Astrocyte of the cerebellum (primary cell): ENCODE measurements at places on chromosomes 4 and X.

GRCh38 chrX:140822184-140822583 is 112.6 kb downstream of the LINC00632 start:
- DNase-seq, result no peak

DNA sequence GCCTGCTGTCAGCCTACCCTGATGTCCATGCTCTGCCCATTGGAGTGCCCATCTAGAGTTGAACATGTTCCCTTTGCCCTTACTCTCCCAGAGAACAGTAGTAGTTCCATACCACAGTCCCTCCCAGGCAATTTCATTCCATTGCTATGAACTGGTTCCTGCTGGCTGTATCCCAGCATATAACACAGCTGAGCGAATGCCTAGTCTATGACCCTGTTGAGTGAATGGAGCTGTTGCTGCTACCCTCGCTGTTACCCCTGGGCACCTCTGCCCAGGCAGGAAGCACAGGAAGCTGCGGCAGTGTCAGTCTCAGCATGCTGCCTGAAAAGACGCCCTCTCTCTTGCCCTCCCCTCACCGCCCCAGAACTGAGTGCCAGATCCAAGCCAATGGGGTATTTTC is 73.3 kb downstream of the SOX3 start:
- peak; percentile 26 for DNase-seq

- DNase-seq, result no peak
These were observed 465 bp downstream of the BMPR1B start for GRCh38 chr4:94758141-94758699.

- no peak for DNase-seq
These were observed 35.0 kb downstream of the CCDC158 start for GRCh38 chr4:76385974-76386373.

DNA sequence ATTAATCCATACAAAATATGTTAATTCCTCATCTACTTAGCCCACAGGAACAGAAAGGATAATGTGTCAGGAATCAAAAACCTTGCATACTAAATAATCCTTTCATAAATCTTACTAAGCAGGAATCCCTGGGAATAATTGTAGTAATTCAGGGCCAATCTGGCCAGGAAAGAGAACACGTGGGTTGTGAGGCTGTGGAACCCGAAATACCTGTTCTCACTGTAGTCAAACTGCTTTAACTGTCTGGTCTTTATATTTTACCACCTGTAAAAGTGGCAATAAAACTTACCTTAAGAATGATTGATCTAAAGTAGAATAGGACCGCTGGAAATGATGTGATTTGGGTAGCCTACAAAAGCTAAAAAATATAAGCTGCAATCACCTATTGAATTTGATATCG is 1620.9 kb downstream of the STIM2 start:
- no peak for DNase-seq

DNA sequence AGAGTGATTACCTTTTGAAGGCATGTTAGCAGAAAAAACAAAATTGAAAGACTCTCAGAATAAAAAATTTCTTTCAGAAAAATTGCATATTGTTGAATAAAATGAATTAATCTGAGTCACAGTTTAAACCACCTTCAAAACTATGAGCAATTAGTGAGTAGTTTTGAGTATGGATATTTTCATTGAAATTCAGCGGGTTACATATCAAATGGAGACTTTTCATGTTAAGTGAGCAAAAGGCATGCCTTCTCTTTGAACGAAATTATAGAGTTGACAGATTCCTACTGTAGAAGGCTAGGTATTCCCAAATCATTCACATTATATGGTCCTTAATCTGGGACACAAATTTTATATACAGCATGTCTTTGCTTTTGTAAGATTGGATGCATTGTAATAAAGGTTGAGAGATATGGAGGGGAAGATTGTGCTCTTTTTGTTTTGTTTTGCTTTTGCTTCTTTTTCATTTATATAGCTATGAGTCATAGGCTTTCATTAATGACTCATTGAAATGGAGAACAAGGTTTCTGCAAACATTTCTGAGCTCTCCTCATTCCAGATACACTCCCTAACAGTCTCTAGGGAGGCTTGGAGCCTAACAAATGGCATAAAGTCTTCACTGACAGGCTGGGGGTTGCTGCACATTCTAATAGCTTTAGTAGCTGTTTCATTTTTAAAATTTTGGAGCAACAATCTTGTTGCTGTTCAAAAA is 21.6 kb downstream of the PCDH18 start:
- DNase-seq, result peak; percentile 72

DNA sequence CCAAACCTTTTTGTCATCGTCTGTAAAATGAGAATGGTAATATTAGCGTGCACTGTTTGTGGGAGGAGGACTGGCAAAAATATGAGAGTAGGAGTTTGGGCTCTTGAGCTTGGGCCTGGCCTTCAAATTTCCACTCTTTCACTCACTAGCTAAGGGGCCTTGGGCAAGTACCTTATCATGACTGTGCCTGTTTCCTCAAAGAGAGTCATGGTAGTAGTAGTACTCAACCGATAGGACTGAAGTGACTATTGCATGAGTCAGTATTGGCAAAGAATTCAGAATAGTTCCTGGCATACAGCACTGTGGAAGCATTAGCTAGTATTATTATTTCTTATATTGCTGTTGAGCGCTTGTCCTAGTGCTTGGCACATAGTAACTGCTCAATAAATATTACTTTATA is 16.0 kb upstream of the RBM3 start:
- DNase-seq, result peak; percentile 32

- DNase-seq, result no peak
These were observed 71.8 kb downstream of the C4orf33 start for GRCh38 chr4:129167640-129168260.

DNA sequence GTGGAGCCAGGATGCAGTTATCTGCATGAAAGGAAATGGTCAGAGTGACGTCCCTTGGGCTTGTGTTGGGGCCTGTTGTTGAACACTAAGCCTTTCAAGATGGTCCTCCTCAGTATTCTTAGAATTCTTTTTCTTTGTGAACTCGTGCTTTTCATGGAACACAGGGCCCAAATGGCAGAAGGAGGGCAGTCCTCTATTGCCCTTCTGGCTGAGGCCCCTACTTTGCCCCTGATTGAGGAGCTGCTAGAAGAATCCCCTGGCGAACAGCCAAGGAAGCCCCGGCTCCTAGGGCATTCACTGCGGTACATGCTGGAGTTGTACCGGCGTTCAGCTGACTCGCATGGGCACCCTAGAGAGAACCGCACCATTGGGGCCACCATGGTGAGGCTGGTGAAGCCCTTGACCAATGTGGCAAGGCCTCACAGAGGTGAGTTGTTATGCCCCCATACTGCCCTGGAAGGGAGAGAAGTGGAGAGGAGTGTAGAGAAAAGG is at the start of gene BMP15:
Gene BMP15 (plus strand): TSS at position 51 of the 492 bp plus-strand sequence. CDS start 49 bp downstream, at position 100.
- no peak for DNase-seq

DNA sequence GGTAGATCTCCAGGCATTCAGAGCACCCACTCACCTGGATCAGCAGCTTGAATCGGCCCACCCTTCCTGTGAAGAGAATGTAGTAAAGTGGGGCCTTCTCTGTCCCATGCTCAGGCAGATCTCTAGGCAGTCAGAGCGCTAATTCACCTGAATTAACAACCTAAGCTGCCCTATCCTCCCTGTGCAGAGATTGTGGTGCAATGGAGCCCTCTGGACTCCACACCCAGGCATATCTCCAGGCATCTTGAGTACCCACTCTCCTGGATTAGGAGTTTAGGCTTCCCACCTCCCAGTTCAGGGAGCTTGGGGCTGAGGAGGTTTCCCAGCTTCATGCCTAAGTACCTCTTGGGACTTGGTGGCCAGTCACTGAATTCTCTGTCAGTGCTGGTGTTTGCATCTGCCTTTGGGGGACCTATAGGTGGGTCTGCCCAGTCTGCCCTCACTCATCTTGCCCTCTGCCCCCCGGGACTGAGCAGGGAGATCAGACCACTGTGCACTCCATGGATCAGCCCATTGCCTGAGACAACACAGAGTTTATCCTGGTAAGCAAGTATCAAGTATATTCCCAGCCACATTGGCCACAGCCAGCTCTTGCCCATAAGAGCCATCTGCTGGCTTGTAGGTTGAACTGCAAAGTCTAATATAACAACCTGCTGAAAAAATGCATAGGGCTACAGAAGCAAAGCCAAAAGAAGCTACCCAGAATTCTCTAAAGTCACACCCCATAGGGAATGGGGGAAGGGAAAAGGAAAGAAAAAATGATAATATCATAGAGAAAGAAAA is 372.9 kb downstream of the KLHL13 start:
- no peak for DNase-seq

DNA sequence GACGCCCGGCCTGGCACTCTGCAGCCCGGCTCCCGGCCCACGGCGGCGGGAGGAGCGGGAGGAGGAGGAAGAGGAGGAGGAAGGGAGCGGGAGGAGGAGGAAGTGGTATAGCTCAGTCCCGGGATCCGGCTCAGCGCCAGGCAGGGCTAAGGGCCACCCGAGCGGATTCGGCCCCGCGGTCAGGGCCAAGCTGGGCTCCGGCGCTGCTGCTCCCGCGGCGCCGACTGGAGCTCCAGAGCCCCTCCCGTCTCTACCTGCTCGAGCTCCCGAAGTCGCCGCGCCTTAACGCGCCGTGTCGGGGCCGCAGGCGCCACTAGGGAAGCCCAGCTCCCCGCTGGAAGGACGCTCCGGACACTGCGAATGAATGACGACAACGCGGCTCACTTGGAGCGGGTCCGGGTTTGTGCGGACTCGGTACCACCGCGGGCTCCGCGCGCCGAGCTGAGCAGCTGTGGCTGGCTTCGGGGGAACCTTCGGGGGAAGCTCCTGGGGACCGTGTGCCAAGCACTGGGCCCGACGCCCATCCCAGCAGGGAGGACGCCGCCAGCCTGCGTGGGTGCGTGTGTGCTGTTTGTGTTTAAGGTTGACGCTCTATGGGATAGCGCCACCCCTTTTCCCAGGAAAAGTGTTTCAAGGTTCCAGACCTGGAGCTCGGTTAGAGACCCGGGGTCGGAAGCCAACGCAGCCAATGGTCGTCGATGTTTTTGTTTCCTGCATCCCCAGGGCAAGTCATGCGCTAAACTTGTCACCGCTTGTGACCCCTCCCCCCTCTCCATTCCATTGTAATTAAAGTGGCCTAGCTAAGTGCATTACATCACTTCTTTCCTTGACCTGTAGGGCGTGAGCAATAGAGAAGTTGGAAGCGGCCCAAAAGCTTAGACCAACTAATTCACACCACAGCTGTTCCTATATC is at the start of gene TBC1D9:
Gene TBC1D9 (minus strand): TSS at position 67 of the 913 bp plus-strand sequence. CDS start 340 bp downstream, outside the sequence.
- peak; percentile 56 for DNase-seq

GRCh38 chr4:40848251-40848650 is 98.5 kb downstream of the NSUN7 start:
- no peak for DNase-seq

GRCh38 chrX:115968436-115969252 is 201.9 kb upstream of the AGTR2 start:
- DNase-seq, result no peak

- DNase-seq, result no peak
These were observed 8.5 kb upstream of the PTTG2 start for GRCh38 chr4:37951461-37952352.

- no peak for DNase-seq
These were observed 49.7 kb upstream of the SLC16A2 start for GRCh38 chrX:74371425-74372222.
